C1 segment of cervical spinal cord (tissue), 14 donors: ENCODE measurements at places on chromosomes 16 and 17.

DNA sequence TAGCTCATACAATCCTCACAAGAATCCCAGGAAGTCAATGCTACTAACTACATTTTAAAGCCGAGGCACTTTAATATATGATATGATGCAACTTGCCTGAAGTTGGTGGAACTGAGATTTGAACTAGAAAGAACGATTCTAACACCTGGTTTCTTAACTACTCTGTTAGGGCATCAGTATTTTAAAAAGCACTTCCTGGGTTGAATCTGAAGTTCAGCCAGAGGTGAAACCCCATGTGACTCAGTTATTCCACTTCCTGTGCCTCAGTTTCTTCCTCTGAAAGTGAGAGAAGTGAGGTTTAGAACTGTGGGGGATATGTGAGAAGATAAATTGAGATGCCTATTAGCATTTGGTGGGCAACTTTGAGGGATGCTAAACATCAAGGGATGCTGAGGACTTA lies 129.4 kb upstream of the ANKFN1 start:
- no peak for DNase-seq

GRCh38 chr16:57092786-57093411 lies 516 bp downstream of the CPNE2 start:
- DNase-seq: peak; percentile 78

DNA sequence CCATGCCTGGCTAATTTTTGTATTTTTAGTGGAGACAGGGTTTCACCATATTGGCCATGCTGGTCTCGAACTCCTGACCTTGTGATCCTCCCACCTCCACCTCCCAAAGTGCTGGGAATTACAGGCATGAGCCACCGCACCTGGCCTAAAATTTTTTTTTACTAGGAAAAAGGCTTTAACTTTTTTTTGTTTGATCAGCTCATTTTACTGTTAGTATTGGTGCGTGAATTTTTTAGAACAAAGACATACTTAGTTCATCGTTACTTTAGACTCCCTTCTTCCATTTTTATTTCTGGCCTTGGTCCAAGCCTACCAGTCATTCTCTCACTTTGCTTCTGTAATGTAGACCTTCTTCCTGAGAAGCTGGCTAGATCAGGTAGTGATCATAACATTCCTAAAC lies 25.4 kb upstream of the RAB11FIP4 start:
- no peak for DNase-seq

DNA sequence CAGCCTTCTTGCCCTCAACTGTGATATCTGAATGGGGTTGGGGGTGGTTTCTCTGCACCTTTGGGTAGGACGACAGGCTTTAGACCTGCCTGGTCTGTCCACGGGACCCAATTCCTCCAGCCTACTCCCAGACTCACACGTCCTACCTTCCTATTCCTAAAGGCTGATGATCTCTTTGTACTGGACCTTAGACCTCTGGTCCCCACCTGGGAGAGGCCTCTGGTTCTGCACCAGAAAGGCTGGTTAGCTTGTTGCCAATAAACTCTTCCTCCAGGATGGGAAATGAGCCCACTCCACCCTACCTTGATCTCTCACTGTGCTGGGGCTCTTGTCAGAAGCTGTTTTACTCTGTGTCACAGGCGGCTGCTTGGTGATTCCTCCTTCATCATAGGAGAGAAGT lies 14.4 kb downstream of the FBF1 start:
- no peak for DNase-seq

- no peak for DNase-seq
Measured at GRCh38 chr16:50024207-50024606, 818 bp upstream of the CNEP1R1 start.

DNA sequence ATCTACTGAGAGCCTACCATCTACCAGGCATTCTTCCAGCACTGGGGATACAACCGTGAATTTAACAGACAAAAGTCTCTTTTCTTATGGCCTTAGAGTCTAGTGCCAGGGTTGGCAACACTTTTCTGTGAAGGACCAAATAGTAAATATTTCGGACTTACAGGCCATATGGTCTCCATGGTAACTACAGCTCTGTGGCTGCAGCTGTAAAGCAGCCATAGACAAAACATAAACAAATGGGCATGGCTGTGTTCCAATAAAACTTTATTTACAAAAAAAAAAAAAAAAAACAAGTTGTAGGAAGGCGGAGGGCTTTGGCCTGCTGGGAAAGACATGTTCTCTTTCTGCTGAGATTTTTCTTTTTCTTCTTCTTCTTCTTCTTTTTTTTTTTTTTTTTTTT lies 98.7 kb downstream of the ABCC12 start:
- no peak for DNase-seq

DNA sequence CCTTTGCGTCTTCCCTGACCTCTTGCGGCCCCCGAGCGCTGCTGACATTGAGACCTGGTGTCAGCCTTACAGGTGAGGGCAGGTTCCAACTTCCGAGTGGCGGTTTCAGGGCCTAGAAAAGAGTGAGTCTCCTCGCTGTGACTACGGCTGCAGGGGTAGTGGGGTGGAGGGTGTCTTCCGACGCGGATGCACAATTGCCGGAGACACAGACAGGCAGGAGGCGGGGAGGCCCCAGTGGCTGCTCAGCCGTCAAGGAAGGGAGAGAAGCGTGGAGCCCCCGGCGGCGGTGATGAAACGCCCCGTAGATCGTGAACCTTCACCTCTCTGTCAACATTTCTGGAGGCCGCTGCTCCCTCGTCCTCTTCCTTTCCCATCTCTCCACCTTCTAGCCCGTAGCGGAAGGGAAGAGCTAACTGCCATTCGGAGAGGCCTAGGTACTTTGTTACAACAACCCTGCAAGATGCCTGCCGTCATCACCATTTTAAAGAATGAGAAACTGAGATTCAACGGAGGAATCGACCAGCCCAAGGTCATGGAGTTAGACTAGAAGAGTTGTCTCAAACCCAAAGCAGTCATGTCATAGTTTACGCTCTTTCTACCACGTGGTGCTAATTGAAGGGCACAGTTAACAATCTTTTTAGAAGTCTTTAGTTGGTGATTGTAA lies 485 bp downstream of the DNAJA3 start:
- no peak for DNase-seq

DNA sequence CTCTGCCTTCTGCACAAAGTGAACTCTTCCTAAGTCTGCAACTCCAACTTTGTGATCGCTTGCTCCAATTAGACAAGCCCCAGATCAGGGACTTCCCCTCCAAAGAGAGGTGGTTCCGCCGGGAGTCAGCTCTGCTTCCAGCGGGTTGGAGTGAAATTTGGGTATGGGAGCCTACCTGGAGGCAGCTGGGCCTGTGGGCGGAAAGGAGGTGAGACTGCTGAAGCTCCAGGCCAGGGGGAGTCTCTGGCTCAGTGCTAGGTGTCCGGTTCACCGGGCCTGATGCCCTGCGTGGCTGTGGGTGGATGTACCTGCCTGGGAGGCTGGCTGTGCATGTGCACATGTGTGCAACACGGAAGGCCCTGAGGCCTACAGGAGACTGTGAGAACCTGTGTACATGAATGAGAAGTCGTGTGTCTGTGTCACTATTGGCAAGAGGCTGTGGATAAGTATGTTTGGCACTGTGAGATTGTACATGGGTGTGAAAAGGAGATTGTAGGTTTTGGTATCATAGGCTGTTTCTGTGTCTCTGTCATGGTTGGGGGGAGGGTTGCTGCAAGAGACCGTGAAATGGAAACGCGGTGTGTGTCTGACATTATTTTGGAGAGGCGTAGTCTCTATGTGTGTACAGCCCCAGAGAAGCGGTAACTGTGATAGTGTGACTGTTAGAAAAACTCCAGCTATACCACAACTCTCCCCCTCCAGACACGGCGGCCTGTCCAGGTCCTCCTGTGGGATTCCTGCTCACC lies 4.2 kb downstream of the LHX1 start:
- DNase-seq: no peak

DNA sequence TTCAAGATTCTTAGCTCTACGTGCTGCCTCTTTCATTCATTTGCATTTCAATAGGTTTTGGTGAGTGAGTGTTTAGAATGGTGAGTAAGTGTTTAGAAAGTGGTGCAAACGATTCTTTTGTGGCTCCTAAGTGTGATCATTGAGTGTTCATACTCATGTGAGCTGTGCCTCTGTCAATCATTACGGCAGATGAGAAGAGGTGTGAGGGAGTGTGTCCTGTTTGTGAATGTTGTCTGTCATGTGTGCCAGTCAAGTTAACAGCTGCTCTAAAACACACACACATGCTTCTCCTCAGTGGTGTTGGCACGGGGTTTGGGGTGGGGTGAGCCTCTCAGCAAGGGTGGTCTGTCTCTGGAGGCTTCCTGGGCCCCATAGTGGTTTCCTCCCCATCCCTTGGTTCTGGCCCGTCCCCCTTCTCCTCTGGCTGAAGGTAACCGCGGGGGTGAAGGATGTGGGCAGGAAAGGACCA lies 11.4 kb downstream of the MYL4 start:
- DNase-seq: no peak

- no peak for DNase-seq
Measured at GRCh38 chr16:57619133-57619605, 9.3 kb upstream of the ADGRG1 start.

DNA sequence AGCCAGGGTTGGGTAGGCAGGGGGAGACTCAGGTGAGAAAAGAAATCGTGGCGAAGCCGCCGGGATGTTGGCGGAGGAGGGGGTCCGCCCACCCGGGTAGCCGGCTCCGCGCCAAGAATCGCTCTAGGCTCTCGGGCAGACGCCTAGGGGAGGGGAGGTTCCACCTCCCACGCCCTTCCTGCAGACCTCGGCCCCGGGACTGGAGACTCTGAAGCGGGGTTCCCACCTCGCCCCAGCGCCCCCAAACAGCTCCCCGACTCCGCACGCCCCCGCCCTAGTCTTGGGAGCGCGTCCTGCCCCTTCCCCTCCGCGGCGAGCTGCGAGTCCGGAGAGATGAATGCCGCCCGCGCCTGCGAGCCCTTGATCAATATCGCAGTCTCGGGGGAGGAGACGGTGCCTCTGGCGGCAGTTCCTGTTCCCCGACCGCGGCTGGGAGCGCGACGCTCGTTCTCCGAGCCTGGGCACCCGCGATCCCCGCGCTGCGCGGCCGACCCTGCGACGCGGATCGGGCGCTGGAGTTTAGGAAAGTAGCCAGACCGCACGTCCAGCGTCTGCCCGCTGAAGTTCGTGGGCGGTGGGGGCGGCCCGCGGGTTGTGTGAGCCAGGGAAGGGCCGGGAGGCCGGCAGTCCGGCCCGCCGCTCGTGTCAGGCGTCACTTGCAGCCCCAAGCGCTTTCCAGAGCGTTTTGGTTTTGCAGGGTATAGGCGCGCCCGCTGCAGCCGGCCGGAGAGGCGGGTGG lies 790 bp downstream of the CRHR1 start:
- DNase-seq: no peak

GRCh38 chr16:56549744-56550385 lies 15.0 kb upstream of the MT4 start:
- no peak for DNase-seq

DNA sequence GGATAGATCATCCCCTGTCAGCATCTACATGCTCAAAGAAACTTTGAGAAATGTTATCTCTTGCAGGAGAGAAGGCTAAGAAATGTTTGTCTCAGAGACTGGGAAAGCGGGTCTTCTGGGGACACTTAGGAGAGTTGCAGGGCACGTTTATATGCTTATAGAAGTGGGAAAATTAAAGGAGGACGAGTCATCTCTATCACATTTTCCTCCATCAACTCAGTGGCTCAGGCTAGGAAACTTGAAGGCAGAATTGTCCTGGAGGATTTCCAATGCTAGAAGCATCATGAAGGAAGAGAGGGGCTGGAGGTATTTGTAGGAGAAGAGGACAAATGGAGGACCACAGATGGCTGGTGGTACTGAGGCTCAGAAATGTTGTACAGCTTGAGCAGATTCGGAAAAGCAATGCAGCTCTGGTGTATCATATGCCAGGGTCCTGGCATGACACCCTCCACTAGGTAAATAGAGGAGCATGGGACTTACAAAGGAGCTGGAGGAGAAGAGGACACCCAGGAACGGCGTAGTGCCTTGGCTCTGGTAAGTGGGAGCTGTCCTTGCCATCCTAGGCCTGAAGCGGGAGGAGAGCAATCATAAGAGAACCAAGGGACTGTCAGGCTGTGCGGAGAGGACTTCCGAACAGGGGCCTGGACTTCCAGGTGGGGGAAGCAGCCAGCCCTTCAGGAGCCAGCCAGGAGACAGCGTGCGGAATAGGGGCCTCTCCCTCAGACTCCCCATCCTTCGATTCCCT lies 4.5 kb upstream of the HS3ST3B1 start:
- no peak for DNase-seq

DNA sequence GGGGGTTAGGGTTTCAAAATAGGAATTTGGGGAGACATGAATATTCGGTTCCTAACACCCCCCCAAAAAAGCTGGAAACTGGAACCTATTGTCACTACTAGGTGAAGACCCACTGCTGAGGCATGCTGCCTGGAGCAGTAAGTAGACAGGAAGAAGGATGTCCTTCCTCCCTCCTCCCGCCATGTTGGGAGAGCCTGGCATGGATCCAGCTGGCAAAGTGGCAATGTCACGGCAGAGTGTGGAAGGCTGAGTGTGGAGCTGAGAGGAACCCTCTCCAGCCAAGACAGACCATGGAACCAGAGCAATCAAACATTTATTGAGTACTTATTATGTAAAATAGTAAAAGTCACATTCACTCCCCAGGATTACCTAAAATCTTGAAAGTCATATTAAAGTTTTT lies 49.0 kb downstream of the CCDC182 start:
- no peak for DNase-seq

DNA sequence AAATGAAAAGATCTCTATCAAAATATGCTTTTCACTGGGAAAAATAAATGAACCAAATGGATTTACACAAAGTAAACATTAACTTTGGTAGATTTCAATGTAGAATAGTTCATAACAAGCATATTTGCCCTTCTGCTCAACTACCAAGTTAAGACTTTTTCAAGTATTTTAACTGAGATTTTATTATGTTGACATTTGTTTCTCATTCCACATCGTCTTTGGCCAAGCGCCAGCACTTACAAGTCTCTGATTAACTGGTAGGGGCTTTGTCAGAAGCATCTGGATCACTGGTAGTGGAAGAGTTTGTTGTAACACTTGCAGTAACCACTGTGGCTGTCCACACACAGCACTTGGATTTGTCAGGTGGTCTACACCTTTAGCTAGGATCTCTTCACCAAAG lies 22.9 kb downstream of the SLFN12L start:
- DNase-seq: no peak

GRCh38 chr17:34246881-34247280 lies 8.2 kb upstream of the CCL2 start:
- DNase-seq: no peak

DNA sequence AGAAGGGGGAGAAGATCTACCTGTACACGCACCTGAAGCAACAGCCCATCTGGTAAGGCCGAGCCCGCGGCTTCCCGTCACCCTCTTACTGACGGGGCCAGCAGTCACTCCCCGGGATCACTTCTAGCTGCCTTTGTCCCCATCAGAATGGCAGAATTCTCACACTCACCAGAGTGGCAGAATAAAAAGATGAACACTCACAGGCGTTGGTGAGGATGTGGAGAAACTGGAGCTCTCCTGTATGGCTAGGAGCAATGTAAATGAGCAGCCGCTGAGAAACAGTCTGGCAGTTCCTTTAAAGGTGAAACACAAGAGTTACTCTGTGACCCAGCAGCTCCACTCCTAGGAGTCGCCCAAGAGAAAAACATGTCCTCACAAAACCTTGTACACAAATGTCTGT lies 33.3 kb downstream of the CIBAR2 start:
- DNase-seq: no peak

DNA sequence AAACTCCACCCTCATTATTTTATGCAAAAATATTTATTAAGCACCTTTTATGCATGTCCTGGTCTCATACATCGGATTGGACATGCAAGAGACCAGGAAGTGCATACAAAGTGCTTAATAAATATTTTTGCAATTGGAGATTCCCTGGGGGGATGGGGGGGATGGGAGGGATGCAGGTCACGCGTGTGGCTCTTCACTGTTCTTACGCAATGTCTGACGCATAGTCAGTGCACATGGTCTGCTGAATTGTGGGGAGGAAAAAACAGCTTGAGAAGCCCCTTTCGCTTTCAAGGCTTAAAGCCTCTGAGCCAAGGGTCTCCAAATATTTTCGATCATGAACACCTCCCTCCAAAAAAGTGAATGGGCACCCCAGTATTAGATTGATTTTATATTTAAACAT lies 96.7 kb upstream of the XYLT1 start:
- no peak for DNase-seq
